Heart right ventricle (tissue), 16 donors: ENCODE measurements at places on chromosomes 2 and 18. TPM values are rescaled to one million over a fixed set of nuclear protein-coding genes. Genes with fewer than 3 reads are reported as not detected.

DNA sequence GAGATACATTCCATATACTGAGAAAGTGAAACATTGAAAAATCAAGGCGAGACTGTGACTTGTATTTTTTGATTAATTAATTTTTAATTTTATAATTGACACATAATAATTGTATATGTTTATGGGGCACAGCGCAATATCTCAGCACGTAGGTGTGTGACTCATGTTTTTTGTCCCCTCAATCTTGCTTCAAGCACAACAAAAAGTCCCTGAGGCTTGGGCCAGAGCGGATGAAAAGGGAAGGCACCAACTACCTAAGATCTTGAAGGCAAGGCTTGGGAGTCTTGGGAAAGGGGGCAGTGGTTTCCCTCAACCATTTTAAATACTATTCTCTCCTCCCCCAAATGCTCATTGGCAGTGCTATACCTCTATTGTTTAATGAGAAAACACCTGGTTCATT is 9.9 kb downstream of the SGPP2 start:
- DNase-seq = no peak
- no peak overlapping the region for H3K27ac ChIP-seq
- no peaks in the 10 kb centered on the region for H3K4me1 ChIP-seq
- H3K4me3 ChIP-seq = no peak overlapping the region
- H3K27me3 ChIP-seq = no peaks in the 10 kb centered on the region

DNA sequence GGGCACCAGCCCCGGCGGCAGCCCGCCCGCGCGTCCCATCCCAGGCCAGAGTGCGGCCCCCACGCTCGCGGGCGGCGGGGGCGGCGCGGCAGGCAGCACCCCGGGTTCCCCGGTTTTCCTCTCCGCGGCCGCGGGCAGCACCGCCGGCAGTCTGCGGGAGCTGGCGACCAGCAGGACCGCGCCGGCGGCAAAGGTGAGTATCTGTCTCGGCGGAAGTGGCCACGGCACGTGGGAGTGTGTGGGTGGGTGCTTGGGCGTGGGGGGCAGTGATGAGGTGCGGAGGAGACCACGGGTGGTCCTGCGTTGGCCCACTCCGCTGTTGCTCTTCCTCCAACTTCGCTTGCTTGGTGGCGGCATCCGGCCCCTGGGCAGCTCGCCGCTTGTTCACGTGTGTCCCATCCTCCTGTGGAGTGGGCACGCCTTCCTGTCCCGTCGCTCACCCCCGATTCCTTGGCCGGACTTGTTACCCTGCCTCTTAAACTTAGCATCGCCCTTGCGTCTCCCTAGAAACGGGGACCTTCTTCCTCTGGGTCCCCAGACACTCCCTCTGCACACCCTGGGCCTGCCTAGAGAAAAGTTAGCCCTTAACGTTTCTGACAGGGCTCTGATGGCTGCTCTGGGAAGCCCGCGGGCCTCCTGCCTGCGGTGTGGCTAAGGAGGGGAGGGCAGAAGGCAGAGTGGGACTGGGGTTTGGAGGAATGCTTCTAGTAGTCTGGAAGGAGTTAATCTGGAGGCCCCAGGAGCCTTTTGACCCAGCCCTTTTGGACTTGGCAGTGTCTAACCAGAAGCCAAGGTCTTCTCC is 1.1 kb downstream of the SH3RF3 start:
- H3K27ac ChIP-seq = peak overlapping the region; percentile 91
- DNase-seq = peak; percentile 19
- no peaks in the 10 kb centered on the region for H3K27me3 ChIP-seq
- peak overlapping the region; percentile 77 for H3K4me3 ChIP-seq

- H3K4me3 ChIP-seq = no peak overlapping the region
- no peak for DNase-seq
- no peaks in the 10 kb centered on the region for H3K36me3 ChIP-seq
- no peaks in the 10 kb centered on the region for H3K27me3 ChIP-seq
Observed at GRCh38 chr2:172219201-172219600, 116.5 kb upstream of the DLX2 start.

- H3K27ac ChIP-seq = no peak overlapping the region
- no peaks in the 10 kb centered on the region for H3K27me3 ChIP-seq
- no peak for DNase-seq
- no peak overlapping the region for H3K4me3 ChIP-seq
- no peaks in the 10 kb centered on the region for H3K4me1 ChIP-seq
Observed at GRCh38 chr2:204824751-204825453, 279.6 kb downstream of the PARD3B start.

DNA sequence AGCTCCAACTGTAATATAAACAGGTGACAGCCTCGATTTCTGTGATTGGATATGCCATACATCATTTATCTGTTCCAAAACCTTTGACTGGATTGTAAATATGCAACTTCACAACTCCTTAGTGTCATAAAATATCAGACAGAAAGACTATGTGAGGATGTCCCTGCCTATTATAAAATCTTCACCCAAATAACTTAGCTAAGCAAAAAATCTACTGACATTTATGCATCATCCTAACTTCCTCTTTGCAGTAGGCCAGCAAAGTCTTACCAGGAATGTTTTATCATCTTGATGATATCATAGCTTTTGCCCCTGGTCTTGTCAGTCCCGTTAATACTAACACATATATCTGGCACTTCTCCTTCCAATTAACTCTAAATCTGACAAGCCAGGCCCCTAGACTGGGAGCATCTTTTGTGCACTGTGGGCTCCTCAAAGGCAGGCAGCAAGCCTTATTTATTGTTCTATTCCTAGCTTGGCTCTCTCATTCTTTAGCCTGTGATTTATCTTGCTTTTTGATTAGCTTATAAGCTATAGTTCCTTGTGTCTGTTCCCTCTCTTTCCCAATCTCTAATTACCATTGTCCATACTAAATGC is 356.5 kb upstream of the HNMT start:
- DNase-seq = no peak
- H3K36me3 ChIP-seq = no peaks in the 10 kb centered on the region
- no peaks in the 10 kb centered on the region for H3K4me1 ChIP-seq
- H3K4me3 ChIP-seq = no peak overlapping the region
- no peak overlapping the region for H3K27ac ChIP-seq

DNA sequence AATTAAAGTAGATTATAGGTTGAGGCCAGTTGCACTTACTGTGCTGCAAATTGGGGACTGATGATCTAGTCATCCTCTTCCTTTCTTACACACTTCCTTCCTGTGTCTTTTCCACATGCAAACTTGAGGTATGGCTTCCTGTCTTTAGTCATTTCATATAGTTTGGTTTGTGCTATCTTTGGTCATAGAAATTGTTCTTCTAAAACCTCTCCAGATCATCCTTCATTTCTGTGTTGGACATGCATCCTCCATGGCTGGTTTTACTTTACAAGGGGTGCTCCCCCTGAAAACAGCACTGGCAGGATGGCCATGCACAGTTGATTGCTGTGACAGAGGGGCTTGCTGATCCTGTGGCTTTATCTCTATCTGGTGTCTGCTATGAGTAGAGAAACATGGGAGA is 36.5 kb downstream of the MGAT5 start:
- no peaks in the 10 kb centered on the region for H3K27me3 ChIP-seq
- no peak overlapping the region for H3K27ac ChIP-seq
- H3K4me1 ChIP-seq = peaks cover 58% of the 10 kb centered on the region
- no peaks in the 10 kb centered on the region for H3K36me3 ChIP-seq
- no peak for DNase-seq

- no peaks in the 10 kb centered on the region for H3K36me3 ChIP-seq
- no peaks in the 10 kb centered on the region for H3K4me1 ChIP-seq
- DNase-seq = no peak
- H3K27ac ChIP-seq = no peak overlapping the region
Observed at GRCh38 chr2:196742685-196743084, 56.8 kb downstream of the GTF3C3 start.

- DNase-seq = no peak
- H3K4me1 ChIP-seq = no peaks in the 10 kb centered on the region
- no peaks in the 10 kb centered on the region for H3K27me3 ChIP-seq
- H3K36me3 ChIP-seq = no peaks in the 10 kb centered on the region
Observed at GRCh38 chr2:215979620-215980019, 33.7 kb downstream of the MREG start.

DNA sequence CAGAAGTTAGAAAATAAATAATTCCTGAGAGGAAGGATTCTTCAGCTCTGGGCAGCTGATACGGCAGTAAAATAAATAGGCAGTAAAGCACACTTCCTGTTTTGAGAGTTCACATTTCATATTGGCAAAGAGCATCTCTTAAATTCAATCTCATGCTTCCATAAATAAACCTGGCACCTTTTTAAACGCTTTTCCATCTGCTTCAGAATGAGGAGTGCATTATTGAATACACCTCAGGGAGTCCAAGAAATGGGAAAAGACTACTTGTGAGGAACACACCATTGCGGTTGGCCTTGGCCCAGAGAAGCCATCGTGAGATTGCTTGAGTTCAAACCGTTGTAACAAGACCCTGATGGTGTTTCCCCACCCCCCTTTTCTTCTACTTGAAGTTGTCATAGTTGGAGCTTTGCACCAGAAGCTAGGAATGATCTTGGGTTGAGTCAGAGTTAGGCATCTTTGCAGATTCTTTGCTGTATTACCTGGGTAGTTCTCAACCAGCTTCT is 123.9 kb downstream of the RDH14 start:
- H3K27ac ChIP-seq = no peak overlapping the region
- no peaks in the 10 kb centered on the region for H3K27me3 ChIP-seq
- no peak overlapping the region for H3K4me3 ChIP-seq

- H3K27ac ChIP-seq = no peak overlapping the region
- no peaks in the 10 kb centered on the region for H3K4me1 ChIP-seq
- no peak for DNase-seq
- H3K4me3 ChIP-seq = no peak overlapping the region
- peaks cover 59% of the 10 kb centered on the region for H3K36me3 ChIP-seq
Observed at GRCh38 chr2:27237341-27237945, 20.3 kb downstream of the CAD start.

GRCh38 chr2:6977113-6977741 is 60.0 kb downstream of the RNF144A start:
- H3K27me3 ChIP-seq = no peaks in the 10 kb centered on the region
- no peak overlapping the region for H3K4me3 ChIP-seq
- H3K27ac ChIP-seq = peak overlapping the region; percentile 44
- no peaks in the 10 kb centered on the region for H3K36me3 ChIP-seq
- DNase-seq = peak; percentile 75

- no peak overlapping the region for H3K27ac ChIP-seq
- H3K27me3 ChIP-seq = peaks cover 5% of the 10 kb centered on the region
- no peaks in the 10 kb centered on the region for H3K36me3 ChIP-seq
- H3K4me3 ChIP-seq = no peak overlapping the region
- no peak for DNase-seq
- H3K4me1 ChIP-seq = no peaks in the 10 kb centered on the region
Observed at GRCh38 chr18:62493033-62493862, 29.6 kb upstream of the ZCCHC2 start.

DNA sequence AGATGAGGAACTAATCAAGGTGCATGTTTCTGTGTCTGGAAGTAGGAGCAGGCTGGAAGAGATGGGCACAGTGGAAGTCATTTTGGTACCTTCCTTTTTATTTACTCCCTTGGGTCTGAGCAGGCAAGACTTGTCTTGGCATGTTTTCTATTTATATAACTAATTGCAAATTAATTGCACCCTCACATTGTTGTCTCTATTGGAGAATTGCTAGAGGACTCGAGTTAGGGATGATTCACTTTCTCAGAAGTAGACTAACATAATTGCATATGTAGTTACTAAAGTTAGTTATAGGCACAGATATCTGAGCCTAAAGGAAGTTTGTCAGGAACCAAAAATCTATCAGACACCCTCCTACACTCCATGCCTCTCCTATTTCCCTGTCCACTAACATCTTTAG is 92.8 kb upstream of the NRP2 start:
- no peak for DNase-seq
- H3K4me1 ChIP-seq = no peaks in the 10 kb centered on the region
- H3K36me3 ChIP-seq = no peaks in the 10 kb centered on the region
- H3K27me3 ChIP-seq = no peaks in the 10 kb centered on the region
- H3K4me3 ChIP-seq = no peak overlapping the region

DNA sequence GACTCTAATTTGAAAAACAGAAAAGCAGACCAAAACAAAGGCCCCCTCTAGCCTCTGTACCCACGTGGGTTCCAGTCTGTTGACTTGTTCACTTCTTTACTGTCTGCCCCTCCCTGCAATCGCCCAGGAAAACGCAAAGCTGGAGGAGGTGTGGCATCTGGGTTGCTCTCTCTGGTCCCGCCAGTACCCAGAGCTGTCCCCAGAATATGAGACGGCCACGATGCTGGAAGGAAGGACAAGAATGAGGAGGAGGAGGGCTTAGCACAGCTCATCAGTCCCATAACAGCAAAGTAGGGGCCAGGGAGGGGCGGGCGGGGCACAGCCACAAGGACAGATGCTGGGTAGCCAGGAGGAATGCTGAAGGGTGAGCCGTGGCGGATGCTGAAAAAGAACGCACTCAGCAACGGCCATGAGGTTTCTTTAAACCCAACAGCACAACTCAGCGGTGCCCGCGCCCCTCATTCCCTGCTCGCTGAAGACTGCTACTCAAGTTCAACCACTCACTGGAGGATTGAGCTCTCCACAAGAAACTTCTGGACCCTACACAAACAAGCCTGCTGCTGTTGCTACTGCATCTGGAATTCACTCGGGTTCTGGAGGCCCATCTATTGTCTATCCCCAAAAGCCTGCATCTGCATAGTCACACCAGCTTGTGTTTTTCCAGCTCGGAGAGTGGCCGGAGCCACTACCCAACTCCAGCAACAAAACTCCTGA is 187.7 kb downstream of the HDAC4 start:
- no peak for DNase-seq
- no peak overlapping the region for H3K27ac ChIP-seq
- H3K36me3 ChIP-seq = no peaks in the 10 kb centered on the region
- no peaks in the 10 kb centered on the region for H3K27me3 ChIP-seq

DNA sequence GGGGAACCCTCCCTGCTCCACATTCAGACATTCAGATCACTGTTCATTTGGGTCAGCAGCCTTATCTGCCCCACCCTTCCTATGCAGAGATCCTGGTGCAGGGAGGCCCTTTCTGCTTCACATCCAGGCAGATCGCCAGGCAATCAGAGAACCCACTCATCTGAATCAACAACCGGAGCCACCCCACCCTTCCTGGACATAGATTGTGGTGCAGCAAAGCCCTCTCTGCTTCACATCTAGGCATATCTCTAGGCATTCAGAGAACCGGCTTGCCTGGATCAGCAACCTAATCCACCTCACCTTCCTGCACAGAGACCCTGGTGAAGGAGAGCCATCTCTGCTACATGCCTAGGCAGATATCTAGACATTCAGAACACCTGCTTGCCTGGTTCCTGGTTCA is 184.5 kb upstream of the CNTNAP5 start:
- H3K4me1 ChIP-seq = no peaks in the 10 kb centered on the region
- DNase-seq = no peak
- H3K27me3 ChIP-seq = no peaks in the 10 kb centered on the region
- no peak overlapping the region for H3K4me3 ChIP-seq
- H3K36me3 ChIP-seq = no peaks in the 10 kb centered on the region

Gene CHRNG
- not detected for polyA plus RNA-seq

Gene B3GNT7
- polyA plus RNA-seq = 1.8 TPM

Gene RAD51AP2
- polyA plus RNA-seq = 0.03 TPM

Gene PRSS56
- 0.15 TPM for polyA plus RNA-seq

Gene MAPRE3
- 23.0 TPM for polyA plus RNA-seq

Gene RNF149
- 40.8 TPM for polyA plus RNA-seq

Gene FEV
- polyA plus RNA-seq = not detected

Gene ANO7
- polyA plus RNA-seq = 0.61 TPM

Gene DSEL
- 0.73 TPM for polyA plus RNA-seq

Gene PUS10
- polyA plus RNA-seq = 1.5 TPM
